Activated gamma-delta T cell treated with anti-CD3 and anti-CD28 coated beads, Interleukin-2, amount 50 U/mL, for 16 hours (primary cell): ENCODE measurements at places on chromosomes 16 and 17.

DNA sequence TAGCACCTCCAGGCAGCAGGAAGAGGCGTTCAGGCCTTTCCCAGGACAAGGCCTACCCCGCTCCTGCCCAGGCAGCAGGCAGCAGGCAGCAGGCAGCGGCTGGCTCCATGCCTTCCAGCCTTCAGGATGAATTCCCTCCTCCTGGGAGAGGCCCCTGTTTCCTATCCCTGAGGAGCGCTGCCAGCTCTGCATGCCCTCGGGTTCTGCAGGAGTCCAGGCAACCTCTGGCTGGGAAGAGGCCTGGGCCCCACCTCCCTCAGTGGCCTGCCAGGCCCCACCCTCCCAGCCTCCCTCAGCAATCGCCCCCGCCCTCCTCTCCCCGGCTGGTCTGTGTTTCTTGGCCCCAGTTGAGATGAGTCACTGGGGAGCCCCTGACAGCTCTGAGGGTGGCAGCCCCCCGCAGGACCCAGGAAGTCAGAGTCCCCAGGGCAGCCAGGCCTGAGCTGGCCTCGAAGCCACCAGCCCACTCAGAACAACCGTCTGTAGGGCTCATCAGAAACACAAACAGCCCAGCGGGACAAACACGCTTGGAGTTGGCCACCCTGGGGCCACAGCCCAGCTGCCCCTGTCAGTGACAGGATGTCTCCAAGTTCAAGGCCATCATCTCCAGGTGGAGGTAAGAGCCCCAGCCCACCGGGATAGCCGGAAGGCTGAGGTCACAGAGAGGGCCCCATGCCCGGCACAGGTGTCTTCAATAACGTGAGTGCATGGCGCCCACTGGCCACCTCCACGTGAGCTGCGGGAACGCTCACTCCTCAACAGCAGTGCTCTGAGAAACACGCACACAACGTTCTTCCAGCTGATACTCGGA is 39.5 kb upstream of the CIBAR2 start:
- no peak for DNase-seq

GRCh38 chr16:85083051-85083639 is 29.1 kb downstream of the CIBAR2 start:
- no peak for DNase-seq

GRCh38 chr17:40915721-40916256 is 21.7 kb downstream of the KRT23 start:
- no peak for DNase-seq

DNA sequence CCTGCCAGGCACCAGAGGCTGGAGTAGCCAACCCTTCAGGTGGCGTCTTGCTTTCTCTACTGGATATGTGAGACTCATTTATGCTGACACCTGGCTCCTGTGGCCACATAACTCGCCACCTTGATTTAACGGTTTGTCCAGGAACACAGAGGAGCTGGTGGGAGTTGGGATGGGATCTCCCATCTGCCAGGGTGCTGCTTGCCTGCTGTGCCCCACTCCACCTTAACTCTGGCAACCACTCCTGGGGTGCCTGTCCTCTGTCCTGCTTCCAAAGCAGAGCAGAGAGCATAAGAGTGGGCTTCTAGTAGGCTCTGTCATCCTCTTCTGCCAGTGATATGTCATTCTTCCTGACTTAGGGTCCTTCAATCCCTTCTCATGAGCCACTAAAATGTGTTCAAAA is 63.4 kb upstream of the ZNF423 start:
- DNase-seq = no peak

GRCh38 chr16:57956270-57956808 is 14.6 kb downstream of the CNGB1 start:
- DNase-seq = no peak

DNA sequence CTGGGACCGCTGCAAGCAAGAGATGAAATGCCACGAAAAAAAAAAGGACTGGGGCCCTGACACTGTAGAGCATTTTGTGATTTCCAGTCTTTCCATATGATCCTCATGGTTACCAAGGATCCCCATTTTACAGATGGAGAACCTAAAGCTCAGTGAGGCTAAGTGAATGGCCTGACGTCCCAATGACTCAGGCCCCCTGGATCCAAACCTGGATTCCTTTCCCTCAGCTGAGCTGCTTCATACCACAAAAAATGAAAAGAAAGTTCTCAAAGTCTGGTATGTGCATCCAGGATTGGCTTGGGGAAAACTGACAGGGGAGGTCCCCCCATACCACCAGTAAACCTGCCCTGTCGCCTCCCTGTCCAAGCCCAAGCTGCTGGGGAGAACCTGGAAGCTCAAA is 80.5 kb downstream of the TEX14 start:
- DNase-seq = no peak

DNA sequence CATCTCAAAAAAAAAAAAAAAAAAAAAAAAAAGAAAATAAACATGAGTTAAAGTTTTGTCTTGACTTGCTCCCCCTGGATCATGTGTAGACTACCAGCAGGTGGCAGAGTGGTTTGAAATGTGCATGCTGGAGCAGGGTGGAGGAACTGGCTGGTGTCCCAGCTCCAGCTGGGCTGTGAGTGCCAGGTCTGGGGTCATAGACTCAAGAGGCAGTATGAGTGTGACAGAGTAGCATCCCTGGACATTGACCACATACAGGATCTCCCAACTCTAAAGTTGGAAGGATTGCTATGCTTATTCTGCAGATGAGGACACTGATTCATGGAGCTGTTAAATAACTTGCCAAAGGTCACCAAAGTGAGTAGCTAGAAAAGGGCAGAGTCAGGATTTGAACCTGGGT is 198.0 kb upstream of the MPHOSPH6 start:
- DNase-seq = no peak

DNA sequence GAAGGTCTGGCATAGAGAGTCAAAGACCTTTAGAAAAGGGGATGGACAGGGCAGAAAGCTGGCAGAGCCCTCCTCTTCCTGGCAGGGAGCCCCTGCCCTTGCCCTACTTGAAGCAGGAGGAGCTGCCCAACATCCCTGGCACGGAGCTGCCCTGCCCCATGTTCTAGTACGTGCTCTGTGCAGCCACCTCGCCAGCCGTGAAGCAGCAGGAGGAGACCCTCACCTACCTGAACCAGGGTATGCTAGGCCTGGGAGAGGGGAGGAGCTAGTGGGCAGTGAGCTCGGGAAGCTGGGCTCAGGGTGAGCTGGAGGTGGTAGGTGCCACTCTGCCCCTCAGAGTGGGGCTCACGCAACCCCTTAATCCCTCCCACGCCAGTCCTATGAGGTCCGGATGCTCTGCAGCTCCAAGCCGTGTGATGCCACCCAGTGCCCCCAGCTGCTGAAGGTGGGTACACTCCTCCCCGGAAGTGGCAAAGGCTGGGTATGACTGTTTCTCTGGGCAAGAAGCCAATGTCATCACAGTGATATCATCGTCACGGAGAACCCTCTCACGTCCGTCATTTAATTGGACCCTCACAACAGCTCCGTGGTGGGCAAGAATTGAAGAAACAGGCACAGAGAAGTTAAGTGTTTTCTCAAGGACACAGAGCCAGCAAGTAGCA is 12.7 kb upstream of the STAC2 start:
- DNase-seq = peak; percentile 66

DNA sequence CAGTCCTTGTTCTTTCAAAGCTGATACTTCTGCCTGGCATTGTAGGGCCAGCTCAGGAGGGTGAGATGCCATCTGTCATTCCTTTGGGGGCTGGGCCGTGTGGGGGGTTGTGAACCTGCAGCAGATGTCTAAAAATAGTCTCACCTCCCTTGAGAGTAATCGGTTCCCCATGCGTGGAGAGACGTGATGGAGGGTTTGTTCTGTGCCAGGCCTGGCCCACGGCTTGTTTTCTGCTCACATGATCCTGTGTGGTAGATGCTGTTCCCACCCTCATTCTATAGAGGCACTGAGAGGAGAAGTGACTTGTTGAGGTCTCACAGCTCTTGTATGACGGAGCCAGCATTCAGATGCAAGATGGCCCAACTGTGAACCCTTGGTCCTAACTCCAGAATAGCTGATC is 4.6 kb downstream of the IRF8 start:
- no peak for DNase-seq

DNA sequence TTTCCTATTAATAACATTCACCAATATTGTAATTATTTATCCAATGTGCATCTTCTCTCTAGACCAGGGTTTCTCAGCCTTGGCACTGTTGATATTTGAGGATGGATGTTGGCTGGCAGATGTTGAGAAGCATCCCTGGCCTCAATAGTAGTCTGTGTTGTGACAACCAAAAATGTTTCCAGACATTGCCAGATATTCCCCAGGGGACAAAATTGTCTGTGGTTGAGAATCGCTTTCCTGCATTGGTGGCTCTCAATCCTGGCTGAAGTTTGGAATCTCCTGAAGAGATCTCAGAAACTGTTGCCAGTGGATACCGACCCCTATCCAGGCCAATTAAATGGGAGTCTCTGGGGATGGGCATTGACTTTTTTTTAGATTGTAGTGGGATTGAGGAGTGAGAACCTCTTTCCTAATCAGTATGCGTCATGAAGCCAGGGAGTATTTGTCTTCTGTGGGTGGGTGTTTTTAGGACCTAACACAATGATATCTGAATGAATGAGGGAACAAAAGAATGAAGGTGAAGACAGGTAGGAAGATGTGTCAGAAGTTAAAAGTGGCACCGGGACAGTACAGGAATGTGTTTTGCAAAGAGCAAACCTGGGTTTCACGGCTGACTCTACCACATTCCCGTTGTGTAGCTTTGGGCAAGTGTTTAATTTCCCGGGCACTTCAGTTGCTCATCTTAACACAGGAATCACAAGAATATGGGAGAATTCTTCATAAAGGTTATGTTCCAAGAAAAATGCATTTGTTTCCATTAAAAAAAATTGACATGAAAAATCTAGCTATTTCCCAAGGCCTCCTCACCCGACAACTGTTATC is 24.3 kb downstream of the HSD17B2 start:
- no peak for DNase-seq

GRCh38 chr17:64084940-64085649 is 44.8 kb downstream of the ERN1 start:
- DNase-seq = no peak

- DNase-seq = no peak
Measured at GRCh38 chr17:54900457-54901229, at the start of gene TOM1L1. Gene TOM1L1 (plus strand): TSS chr17:54900852. CDS start chr17:54900866, 14 bp downstream.

GRCh38 chr17:888998-889441 is 90.6 kb downstream of the NXN start:
- DNase-seq = no peak

GRCh38 chr16:84579936-84580335 is 37.9 kb downstream of the COTL1 start:
- DNase-seq = no peak

GRCh38 chr17:39636587-39636926 is 387 bp upstream of the STARD3 start:
- DNase-seq = no peak

- no peak for DNase-seq
Measured at GRCh38 chr17:65482201-65482600, 79.2 kb downstream of the AXIN2 start.

GRCh38 chr17:34386697-34387550 is 23.9 kb upstream of the CCL1 start:
- DNase-seq = no peak

DNA sequence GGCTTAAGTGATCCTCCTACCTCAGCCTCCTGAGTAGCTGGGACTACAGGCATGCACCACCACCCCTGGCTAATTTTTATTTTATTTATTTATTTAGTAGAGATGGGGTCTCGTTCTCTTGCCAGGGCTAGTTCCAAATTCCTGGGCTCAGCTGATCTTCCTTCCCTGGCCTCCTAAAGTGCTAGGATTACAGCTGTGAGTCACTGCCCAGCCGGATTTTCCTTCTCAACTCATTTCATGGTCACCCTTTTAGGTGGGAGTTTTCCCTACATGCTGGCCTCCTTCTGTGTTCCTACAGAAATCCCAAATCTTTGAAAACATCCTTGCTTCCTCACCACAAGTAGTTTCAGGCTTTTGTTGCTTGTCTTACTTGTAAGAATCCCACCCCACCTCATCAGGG is 102.1 kb upstream of the SIAH1 start:
- DNase-seq = no peak

GRCh38 chr17:80743181-80743771 is 198.6 kb downstream of the RPTOR start:
- no peak for DNase-seq

- no peak for DNase-seq
Measured at GRCh38 chr17:27477050-27477888, 21.0 kb downstream of the KSR1 start.

GRCh38 chr16:9091867-9092281 is 430 bp downstream of the HAPSTR1 start:
- peak; percentile 17 for DNase-seq

DNA sequence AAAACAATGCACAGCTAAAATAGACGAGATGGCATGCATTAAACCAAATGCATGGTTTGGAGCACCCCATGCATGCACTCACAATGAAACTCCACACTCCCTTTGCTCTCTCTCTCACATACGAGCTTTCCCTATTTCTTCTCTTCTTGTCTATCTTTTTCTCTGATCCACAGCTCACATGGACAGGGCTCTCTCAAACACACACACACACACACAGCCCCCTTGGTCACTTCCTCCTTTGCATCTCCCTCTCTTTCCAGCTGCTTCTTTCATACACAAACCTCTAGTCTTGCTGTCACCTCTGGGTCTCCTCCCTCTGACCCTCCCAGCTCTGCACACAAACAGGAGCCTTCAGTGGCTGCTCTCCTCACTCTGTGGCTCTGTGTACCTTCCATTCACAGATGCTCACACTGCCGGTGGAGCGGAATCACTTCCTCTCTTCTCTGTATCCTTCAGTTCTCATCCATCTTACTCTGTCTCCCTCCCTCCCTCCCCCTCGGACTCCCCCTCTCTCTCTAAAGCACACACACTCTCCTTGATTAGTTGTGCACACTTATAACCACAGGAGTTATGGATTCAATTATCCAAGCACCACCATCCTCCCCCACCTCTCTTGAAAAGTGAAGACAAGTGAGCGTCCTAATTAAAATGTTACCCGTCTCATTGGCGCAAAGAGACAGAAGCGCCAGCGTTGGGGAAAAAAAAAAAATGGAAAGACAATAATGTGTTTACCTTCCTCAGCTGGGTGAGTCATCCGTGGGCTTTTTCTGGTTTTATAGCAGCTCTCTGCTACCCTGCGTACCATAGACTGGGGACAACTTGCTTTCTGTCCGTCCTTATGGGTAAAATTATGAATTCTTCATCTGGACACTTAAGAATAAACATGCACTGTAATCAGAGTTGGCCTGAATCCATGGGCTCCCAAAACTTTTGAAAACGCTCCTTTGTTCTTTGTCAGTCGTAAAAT is 90.8 kb downstream of the SHISA6 start:
- no peak for DNase-seq
